ENCODE measurements at places on chromosomes 12 and 14.

DNA sequence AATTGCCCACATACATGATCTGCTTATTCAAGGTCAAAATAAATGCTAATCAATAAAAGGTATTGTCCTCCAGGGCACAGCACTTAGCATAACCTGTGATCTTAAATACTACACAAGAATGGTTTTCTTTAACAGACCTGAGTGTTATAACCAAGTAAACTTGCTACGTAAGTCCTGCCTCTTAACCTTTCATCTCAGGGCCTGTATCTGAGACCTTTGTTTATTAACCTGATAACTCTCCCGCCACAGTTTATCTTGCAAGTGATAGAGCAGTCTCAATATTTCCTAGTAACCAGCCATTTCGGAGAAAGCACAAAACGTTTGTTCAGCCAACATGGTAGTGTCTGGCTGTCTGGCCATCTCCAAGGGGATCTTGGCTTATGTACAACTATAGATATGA, 88.4 kb downstream of the DUSP6 start:
- DNase-seq, result no peak

GRCh38 chr14:104460791-104461651, 118.5 kb upstream of the C14orf180 start:
- no peak for DNase-seq

DNA sequence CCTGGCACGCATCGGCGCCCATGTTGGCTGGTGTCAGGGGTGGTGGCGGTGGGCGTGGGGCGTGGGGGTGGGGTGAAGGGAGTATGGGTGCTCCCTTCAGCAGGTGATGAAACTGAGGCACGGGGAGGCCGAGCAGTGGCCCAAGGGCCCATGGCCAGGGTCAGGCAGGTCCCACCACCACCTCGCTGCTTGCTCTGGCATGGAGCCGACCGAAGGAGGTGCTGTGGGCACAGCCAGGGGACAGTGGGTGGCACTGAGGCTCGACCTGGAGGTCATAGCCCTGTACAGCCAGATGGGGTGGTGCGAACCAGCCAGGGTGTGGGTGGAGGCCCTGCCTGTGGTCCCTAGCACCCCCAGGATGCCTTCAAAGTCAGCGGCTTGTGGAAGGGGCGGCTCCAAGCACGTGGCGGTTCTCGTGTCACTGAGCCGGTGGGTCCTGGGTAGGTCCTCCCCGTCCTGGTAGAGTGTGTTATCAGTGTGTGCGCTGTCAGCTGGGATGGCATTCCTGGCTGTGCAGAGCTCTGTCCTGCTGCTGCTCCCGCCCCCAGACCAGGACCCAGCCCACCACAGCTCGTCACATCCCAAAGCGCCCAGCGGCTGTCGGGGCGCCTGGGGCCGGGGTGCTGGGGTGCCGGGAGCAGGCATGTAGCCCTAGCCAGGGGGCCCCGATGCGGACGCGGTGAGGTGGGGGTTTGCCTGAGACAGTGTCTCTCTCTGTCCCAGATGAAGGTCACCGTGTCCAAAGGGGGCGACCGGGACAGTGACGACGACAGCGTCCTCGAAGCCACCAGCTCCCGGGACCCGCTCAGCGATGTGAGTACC, 35.3 kb downstream of the FBRSL1 start:
- no peak for DNase-seq

GRCh38 chr14:61475316-61475715, 153.9 kb downstream of the PRKCH start:
- no peak for DNase-seq

GRCh38 chr12:127690161-127690560, 576.8 kb upstream of the TMEM132C start:
- no peak for DNase-seq

GRCh38 chr12:107903341-107904061, 129.0 kb downstream of the ASCL4 start:
- DNase-seq, result peak; percentile 10

GRCh38 chr14:52363041-52363704, 49.1 kb downstream of the PTGER2 start:
- no peak for DNase-seq

DNA sequence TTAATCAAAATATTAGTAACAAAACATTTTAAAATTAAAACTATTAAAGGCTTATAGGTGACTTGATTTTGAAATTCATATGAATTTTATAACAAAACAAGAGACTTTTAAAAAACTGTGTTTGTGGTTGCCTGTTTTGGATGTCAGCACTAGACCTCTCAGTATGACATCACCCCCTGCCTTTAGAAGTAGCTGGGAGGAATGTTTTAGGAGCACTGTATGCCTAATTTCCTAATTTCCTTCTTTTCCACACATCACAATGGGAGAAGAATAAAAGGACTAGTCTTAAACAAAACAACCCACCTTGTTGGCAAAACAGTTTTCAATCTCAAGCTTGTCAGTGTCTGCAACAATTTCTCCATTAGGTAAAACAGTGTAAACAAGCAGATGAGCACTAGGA, 48.1 kb upstream of the PZP start:
- no peak for DNase-seq

DNA sequence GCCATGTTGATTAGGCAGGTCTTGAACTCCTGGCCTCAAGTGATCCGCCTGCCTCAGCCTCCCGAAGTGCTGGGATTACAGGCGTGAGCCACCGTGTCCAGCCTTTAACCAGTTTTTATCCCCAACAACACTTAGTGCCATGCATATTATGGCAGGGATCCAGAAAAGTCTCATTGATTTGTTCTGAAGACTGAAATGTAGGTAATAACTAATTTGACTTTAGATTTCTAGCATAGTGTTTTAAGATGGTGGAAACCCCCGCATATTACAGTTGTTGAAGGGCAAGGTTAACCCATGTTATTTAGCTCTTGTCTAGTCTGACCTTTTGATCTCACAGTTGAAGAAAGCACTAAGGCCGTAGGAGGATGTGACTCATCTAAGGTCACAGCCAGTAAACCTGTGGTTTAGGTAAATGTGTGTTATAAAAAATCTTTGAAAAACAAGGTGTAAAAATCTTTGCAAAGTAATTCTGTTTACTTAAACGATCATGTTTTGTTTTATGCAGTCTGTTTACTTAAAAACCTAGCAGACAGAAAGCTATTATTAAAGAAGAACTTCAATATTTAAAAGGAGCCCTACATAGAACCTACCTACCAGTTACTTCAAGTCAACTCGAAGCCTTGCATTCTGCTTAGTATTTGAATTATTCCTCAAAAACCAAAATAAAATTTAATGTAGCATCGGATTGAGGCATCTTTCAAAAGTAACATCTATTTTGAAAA, 24.8 kb downstream of the BICDL1 start:
- no peak for DNase-seq

DNA sequence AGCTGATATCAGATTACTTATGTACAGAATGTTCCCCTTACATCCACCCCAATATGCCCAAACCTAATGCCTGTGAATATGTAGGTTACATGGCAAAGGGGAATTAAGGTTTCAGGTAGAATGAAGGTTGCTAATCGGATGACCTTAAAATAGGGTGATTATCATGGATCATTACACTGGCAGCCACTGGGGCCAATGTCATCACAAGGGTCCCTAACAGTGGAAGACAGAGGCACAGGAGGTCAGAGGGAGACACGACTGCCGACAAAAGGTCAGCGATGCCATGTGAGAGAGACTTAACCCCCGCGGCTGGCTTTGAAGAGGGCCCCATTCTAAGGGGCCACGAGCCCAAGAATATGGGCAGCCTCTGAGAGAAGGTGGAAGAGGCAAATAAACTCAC, 106.8 kb upstream of the EVL start:
- DNase-seq, result no peak

GRCh38 chr12:5188472-5188871, 144.8 kb downstream of the KCNA5 start:
- no peak for DNase-seq
